Kidney tubule cell (primary cell): ENCODE measurements at places on chromosomes 3 and 15.

- no peak for DNase-seq
These were observed 282.5 kb upstream of the ICE2 start for GRCh38 chr15:60761505-60761845.

- peak; percentile 43 for DNase-seq
These were observed 358.4 kb upstream of the PROK2 start for GRCh38 chr3:72143322-72143721.

GRCh38 chr15:82921242-82921641 is 31.3 kb downstream of the HOMER2 start:
- no peak for DNase-seq

DNA sequence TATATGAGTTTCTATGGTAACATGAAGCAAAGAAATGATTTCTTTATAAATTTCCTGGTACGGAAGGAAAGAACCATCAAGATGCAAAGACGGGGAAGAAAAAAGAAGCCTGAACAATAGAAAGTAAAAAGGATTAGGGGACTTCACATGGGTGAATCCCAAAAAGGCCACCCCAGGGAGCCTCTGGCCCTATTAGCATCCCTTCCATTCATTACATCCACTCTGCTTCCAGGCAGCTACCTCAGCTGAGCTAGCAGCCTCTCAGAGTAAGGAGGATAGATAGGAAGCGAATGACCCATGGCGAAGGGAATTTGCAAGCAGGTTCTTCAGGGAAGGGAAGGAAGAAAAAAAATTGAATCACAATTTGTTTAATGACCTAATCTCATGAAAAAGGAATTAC is 81.6 kb downstream of the GABRB3 start:
- no peak for DNase-seq

DNA sequence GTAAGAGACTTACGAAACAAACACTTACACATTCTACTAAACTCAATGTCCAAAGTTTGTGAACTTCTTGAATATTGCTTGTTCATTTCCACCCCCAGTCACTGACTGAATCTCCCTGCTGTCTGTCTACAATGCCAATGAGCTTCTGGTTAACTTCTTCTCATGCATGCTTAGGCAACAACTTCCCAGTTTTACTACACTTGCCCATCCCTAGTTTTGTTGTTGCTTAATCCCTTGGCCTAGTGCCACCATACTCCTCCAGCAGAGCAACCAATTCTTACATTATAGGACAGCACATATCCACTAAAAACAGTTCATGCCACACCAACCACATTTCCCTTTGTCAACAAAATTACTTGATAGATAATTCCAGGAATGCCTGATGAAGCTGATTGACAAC is 40.9 kb upstream of the CCR2 start:
- no peak for DNase-seq

DNA sequence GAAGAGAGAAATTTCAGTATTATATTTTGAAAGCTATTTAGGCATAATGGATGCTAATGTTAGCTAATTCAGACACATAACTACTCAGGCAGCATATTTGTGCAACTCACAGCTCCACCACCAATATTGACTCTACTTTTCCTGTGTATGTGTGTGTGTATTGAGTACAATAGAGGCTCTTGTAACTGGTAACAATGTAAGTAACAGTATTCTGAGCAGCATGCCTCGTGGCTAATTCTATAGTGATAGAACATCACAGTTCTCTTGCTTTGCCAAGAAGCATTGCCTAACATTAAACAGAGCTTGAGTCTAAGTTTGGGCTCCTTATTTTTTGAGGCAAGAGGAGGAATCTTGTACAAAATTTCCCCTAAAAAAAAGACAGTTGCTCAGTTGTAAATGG is 98.6 kb upstream of the ARHGEF26 start:
- DNase-seq = no peak

DNA sequence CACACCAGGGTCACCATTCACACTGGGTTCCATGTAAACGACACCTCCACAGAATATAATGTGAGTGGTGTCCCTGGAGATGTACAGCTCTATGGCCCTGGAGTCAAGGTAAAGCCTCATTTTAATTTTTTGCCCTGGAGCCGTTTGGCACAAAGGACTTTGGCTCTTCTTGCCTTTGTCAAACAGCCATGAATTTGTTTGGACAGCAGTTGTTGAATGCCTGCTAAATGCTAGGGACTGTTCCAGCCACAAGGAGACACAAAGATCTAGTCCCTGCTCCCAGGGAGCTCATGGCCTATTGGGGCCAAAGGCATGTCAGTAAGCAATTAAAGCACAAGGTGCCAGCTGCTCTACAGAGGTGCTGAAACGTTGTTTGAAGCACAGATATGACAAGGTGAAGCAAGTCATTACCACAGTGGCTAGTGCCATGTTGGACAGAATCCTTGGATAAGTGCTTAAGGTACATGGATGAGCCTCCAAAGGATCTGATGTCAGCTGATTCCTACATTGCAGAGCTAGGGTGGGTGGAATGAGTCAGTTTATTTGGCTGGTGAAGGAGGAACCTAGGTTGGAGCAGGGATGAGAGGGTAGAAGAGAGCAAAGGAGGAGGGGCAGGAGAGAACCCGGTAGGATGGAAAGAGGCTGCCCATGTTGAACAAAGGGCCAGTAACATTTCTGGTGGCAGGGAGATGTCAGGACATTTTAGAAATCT is 171.9 kb upstream of the CTDSPL start:
- peak; percentile 34 for DNase-seq

DNA sequence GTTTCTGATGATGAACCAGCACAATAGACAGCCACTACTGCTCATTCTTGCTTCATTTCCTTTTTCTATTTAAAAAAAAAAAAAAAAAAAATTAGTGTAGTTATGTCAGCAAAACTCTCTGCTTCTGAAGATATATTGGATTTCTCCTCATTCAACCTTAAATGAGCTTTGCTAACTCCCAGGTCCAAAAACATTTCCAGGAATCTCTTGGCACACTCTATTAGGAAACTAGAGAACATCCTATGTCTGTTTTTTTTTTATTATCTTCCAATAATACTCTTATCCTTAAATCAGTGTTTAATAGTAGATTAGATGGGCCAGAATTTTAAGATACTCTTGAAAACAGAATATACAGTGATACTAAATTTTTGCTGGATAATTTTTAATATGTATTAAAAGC is 398.0 kb downstream of the NAALADL2 start:
- no peak for DNase-seq

DNA sequence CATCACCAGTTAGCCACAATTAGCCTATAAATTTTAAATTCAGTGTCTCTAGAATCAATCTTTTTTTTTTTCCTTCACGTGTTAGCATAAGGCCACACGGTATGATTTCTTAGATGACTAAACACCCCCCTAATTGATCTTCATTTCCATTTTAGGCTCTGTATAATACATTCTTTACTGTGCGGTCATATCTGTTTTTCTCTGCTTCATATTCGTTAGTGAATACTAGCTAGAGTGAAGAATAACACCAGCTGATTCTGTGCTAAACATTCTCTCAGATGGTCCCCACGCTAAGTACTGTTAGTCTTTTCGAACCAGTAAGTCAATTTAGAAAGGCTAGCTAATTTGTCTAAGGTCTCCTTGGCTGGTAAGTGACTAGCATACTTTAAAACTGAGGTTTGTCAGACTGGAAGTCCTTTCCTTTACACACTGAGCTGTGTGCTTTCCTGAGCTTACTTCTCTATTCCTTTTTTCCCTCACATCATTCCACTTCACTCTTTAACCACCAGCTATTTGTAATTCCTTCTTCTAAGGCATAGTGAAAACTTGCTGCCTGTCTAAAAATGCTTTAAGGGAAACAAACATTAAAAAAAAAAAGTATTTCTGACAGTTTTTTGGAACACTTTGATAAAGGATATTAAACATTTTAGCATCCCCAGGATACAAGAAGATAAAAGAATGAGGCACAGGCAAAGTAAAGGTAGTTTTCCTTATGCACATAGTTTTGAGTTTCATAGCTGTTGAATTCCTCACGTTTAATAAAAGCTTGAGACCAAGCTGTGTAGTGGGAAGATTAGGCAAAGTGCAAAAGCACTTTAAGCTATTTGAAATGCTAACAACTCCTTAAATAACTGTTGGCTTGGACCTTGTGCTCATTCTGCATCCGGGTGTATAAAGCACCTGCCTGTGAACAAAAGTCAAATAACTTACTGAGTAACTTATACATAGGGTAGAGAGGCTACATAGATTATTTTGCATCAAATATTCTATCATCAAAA is 17.1 kb downstream of the ZFAND6 start:
- DNase-seq = peak; percentile 42

DNA sequence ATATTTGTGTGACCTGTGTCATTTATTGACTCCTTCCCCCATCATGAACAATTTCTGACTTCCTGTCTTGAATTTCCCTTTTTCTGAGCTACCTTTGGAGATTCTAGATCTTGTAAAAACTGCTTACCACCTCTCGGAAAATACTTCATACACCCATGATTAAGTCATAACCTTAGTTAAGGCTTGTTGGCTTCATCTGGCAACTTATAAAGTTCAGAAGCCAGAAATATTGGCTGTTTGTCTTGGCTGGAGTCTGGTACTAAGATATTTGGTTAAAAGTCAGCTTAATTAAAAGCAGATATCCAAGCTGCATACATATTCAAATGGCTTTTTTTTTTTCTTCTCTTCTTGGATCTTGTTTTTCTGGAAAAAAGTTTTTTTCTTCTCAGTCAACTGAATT is 37.3 kb upstream of the B3GALNT1 start:
- no peak for DNase-seq

DNA sequence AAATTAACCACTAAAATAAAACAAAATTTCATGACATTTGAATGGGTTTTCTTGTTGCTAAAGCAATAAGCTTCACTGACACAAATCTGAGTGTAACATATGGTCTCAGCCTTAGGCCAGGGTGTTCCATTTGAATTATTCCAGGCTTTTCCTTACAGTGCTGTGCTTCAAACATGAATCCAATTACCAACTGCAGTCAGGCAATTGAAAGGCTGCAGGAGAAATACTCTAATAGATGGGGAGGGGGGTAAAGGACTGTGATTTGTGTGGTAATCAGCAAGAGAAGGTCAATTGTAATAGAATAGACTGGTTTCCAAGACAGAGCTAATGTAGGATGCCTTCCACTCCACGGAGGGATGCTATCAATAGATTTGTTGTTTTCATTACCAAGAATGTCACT is 466.7 kb downstream of the C3orf38 start:
- DNase-seq = no peak

- no peak for DNase-seq
These were observed 87.4 kb downstream of the TRIM42 start for GRCh38 chr3:140765246-140765645.

GRCh38 chr3:20108869-20109268 is 68.6 kb downstream of the KAT2B start:
- no peak for DNase-seq

GRCh38 chr3:194140520-194141414 is 4.8 kb downstream of the HES1 start:
- DNase-seq = peak; percentile 53

GRCh38 chr15:53520996-53521395 is 238.5 kb downstream of the WDR72 start:
- no peak for DNase-seq

DNA sequence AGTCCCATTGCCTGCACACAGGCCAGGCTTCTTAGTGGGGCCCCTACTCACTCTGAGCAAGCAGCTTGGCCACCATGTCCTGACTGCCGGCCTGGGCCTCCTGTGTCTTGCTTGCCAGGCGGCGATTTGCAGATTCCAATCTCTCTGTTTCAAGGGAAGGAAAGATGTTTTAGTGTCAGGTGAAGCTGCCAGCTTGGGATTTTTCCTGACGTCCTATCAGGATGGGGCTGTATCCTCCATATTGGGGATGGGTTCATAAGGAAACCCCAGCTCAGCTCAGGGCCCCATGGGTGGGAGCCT is 8.5 kb downstream of the AMOTL2 start:
- no peak for DNase-seq

GRCh38 chr3:107373896-107374295 is 3.3 kb upstream of the CCDC54 start:
- no peak for DNase-seq

DNA sequence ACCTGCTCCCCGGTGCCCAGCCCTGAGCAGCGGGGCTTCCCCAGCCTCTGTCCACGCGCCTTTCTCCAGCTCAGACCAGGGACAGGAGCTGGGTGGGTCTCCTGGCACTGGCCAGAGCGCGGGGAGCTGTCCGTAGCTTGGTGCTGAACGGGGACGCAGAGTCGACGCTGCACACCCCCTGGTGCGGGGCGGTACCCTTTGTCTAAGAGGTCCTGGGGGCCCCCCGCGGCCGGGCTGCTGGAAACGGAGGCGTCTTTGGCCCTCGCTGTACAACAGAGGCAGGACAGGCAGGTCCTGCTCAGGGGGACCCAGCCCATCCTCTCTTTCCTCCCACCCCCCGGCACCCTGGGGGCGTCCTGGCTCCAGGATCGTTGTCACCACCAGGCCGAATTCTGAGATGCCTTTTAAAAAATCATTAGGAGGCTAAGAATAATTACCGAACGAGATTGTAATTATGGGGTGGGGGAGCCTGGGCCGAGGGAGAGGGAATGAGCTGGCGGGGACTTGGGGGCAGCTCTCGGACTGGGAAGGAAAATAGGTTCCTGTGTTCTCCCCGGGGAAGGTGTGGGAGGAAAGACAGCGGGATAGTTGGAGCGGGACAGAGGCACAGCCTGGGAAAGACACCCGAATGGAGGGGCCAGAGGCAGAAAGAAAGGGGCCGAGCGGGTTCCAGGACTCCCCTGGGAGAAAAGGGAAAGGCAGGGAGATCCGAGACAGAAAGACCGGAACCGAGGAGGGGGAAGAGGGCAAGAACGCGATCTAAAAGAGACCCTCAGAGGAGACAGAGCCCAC is 4.1 kb upstream of the SKOR1 start:
- DNase-seq = peak; percentile 38

DNA sequence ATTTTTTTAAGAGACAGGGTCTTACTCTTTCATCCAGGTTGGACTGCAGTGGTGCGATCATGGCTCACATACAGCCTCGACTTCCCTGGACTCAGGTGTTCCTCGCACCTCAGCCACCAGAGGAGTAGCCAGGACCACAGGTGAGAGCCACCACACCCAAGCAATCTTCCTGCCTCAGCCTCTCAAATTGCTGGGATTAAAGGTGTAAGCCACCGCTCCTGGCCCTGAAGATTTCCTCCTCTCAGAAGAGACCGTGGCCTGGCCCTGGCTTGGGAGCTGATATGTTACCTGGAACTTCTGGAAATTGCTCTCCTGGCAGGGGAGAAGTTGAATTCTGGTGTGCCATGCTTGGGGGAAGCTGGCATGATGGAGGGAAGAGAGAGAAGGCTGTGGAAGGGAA is 36.2 kb downstream of the PPCDC start:
- DNase-seq = no peak

- DNase-seq = no peak
These were observed 39.3 kb downstream of the KLHL6 start for GRCh38 chr3:183515968-183516851.
